ENCODE measurements at places on chromosomes 6 and 20. TPM values are rescaled to one million over a fixed set of nuclear protein-coding genes. Genes with fewer than 3 reads are reported as not detected.
A peak's percentile ranks its signal among the peaks of the same experiment; 100 is the strongest.

DNA sequence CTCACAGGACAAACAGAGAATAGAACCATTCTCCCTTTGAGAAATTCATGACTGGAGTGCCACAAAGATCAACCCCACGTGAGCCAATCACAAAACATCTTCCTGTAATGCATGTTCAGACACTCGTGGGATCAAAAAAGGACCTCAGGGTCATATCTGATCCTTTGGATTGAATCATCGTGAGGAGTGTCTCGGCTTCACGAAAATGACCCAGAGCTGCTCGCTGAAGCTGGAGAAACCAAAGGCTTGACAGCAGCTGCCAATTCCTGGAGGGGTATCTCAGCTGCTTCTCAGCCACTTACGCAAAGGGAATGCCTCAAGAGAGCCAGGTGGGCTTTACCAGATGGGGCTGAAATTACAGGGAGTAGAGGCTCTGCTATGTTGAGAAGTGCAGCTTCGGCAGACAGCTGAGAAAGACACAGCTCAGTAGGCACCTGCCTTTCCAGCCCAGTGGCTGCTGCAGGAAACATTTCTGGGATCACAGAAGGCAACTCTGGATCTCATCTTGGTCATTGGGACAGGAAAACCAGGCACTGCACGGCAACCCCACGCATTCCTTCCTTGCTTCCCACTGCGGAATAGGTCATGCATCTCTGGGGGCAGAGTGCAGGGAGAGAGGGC lies 813.1 kb downstream of the KIF16B start:
- no peaks in the 10 kb centered on the region for H3K27me3 ChIP-seq
- H3K36me3 ChIP-seq, result no peaks in the 10 kb centered on the region
- H3K27ac ChIP-seq, result peak overlapping the region; percentile 57

- no peak overlapping the region for H3K4me3 ChIP-seq
- H3K27ac ChIP-seq, result no peak overlapping the region
- H3K27me3 ChIP-seq, result peaks cover 4% of the 10 kb centered on the region
- no peaks in the 10 kb centered on the region for H3K36me3 ChIP-seq
- H3K4me1 ChIP-seq, result peaks cover 12% of the 10 kb centered on the region
These were observed 116.0 kb downstream of the SYCP2 start for GRCh38 chr20:59817406-59817805.

GRCh38 chr6:149840345-149841075 lies 23.6 kb downstream of the LRP11 start:
- H3K27me3 ChIP-seq, result no peaks in the 10 kb centered on the region
- H3K4me3 ChIP-seq, result no peak overlapping the region

DNA sequence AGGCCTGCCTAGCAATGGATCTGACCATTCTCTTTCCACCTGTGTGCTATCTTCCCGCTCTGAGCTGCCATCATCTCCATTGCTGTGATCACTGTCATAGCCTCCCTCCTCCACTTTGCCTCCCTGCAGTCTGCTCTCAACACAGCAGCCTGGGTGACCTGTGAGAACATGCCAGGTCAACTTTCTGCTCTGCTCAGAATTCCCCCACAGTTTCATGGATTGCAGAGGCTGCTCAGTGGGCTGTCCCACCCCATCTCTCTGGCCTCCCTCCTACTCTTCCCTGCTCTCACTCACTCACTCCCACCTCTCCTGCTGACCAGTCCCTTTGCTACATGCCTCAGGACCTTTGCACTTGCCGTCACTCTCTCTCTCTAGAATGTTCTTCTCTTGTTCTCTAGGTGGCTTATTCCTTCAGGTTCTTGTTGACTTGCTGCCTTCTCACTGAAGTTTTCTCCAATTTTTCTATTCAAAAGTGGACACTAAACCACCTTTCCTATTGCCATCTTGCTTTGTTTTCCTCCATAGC lies 159.9 kb downstream of the CD83 start:
- H3K27me3 ChIP-seq, result no peaks in the 10 kb centered on the region
- no peak overlapping the region for H3K27ac ChIP-seq
- no peak overlapping the region for H3K4me3 ChIP-seq
- H3K36me3 ChIP-seq, result no peaks in the 10 kb centered on the region

DNA sequence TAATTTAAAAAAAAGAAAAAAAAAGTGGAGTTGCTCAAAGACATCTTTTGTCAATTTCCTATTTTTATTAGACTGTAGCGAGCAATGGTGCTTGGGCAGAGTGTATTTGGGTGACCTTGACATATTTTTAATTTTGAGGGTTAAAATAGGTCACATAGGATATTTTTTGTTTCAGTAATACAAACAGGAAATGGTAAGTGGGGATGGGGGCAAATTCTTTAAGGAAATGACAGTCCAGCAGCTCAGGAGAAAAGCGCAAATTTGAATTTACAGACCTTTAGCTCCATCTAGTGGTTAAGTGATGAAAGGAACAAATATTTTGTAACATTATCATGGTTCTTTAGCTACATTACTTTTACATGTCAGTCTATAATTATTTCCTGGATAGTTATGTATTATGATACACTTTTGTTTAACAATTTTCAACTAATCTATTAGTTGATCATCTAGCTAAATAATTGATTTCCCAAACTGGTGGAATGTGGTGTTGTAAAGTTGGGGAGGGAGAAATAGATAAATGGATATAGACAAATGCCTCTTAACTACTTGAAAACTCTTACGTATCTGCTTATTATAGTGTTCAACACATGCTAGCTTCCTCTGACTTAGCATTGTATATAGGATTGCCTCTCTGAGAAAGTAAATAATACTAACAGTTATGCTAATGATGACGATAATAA lies 10.0 kb downstream of the CITED2 start:
- no peaks in the 10 kb centered on the region for H3K4me1 ChIP-seq
- no peak for DNase-seq
- no peak overlapping the region for H3K27ac ChIP-seq
- H3K27me3 ChIP-seq, result no peaks in the 10 kb centered on the region

- H3K27ac ChIP-seq, result no peak overlapping the region
- DNase-seq, result no peak
- no peaks in the 10 kb centered on the region for H3K36me3 ChIP-seq
- H3K4me1 ChIP-seq, result peaks cover 16% of the 10 kb centered on the region
These were observed 82.5 kb upstream of the PTPN1 start for GRCh38 chr20:50427719-50428083.

DNA sequence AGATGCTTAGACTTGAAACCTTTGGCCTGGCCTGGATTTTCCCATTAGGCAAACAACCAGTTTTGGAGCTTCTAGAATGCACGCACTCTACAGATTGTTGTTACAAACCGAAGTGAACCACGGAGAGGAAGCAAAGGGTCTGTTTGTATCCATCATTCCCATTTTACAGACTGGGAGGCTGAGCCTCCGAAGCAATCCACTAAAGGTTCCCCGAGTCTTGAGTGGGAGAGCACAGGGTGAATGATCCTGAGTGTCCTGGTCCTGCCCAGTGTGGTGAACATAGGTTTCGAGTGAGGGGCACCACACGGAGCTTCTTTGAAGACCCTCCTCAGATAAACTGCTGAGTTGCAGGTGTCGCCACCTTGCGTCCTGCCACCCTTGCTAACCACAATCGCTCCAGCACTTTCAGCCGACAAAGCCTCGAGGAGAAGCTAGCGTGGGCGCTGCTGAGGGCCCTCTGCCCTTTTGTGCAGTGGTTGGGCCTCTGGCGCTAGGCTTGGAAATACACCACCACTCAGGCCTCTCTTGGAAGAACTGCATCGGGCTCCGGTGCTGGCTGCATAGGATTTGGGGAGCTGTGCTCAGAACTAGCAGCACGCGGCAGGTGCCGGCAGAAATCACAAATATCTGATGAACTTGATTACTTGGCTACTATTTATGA lies 1.4 kb upstream of the PRDM13 start:
- no peak for DNase-seq
- H3K4me1 ChIP-seq, result peaks cover 22% of the 10 kb centered on the region
- H3K27ac ChIP-seq, result no peak overlapping the region

- no peaks in the 10 kb centered on the region for H3K27me3 ChIP-seq
- H3K27ac ChIP-seq, result no peak overlapping the region
- H3K36me3 ChIP-seq, result peaks cover 45% of the 10 kb centered on the region
- peaks cover 15% of the 10 kb centered on the region for H3K4me1 ChIP-seq
These were observed 770 bp downstream of the TCF19 start for GRCh38 chr6:31158863-31159855.

The RGS17 gene
- not detected for total RNA-seq

Measured in tibial nerve (tissue), 4 donors.